ENCODE measurements at places on chromosomes 3 and 15. TPM values are rescaled to one million over a fixed set of nuclear protein-coding genes. Genes with fewer than 3 reads are reported as not detected.
A peak's percentile ranks its signal among the peaks of the same experiment; 100 is the strongest.

DNA sequence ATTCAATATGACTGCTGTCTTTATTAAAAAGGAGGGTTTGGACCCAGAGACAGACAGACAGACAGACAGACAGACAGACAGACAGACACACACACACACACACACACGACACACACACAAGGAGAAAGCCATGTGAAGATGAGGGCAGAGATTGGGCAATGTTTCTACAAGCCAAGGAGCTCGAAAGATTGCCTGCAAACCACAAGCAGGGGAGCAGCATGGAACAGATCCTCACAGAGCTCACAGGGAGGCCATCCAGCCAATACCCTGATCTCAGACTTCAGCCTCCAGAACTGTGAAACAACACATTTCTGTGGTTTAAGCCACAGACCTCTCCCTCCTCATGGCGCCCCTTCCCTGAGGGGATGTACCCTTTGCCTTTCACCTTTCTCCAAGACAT lies 35.8 kb upstream of the ABHD2 start:
- DNase-seq, result no peak

DNA sequence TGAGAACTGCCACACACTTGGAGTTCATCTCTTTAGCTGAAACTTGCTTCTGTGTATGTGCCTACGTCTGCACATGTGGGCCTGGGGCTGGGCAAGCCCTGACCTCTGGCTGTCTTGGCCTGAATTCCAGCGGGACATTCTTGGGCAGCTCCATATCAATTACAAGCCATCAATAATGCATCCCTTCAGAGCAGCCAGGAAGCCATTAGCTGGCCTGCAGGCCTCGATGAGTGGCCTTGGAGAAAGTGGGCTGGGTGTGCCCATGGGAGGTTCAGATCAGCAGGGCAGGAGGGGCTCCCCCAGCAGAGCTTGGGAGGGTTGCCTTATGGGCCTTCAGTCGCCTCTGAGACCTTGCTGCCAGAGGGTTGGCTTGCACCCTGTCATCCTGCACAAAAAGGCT lies 124.1 kb downstream of the ETFA start:
- no peak for DNase-seq

DNA sequence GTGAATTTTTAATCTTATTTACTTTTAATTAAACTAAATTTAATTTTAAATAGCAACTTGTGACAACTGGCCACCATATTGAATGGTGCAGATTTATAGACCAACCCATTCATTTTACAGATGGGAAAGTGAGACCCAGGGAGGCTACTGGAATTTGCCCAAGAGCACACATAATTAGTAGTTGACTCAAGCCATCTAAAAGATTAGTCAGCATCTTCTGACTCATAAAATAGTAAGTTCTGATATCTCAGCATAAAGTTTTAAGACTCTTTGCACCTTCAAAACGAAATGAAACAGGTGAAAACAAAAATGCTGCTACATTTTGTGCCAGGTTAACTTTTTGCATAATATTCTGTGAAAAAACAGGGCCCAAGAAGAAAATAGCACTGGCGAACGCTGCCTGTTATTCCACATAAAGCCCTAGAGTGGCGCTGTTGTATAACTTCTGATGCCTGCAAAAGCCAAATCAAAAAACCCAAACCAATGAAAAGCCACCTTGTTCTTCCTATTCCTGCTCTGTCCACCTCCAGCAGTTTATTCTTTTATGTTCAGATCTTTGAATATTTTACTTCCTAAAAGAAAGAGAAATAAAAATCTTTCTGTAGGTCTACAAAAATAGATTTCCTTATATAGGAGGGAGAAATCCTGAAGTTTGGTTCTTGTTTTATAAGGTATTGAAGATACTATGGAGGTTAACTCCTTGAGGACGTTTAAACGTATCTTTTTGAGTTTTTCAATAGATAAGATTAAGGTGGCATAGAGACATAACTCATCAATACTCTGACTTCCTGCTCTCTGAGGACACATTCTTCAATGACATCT lies 62.8 kb downstream of the OTOL1 start:
- no peak for DNase-seq

TMEM43 gene
- total RNA-seq, result 76.5 TPM

CYP8B1 gene
- not detected for total RNA-seq

DNA sequence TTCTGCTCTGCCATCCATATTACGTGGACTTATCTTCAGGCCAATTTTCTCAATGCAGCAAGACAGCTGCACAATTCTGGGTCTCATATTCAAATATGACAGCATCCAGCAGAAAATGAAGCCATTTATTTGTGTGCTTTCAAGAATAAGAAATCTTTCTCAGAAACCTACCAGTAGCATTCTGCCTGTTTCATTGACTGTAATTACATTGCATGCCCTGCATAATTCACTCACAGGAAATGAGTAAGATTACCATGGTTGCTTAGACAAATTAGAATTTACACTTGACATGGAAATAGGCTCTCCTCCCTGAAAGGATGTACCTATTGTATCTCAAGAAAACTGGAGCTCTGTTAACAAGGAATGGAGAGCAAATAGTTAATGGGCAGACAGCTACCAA lies 346.6 kb upstream of the DCBLD2 start:
- DNase-seq, result no peak

DNA sequence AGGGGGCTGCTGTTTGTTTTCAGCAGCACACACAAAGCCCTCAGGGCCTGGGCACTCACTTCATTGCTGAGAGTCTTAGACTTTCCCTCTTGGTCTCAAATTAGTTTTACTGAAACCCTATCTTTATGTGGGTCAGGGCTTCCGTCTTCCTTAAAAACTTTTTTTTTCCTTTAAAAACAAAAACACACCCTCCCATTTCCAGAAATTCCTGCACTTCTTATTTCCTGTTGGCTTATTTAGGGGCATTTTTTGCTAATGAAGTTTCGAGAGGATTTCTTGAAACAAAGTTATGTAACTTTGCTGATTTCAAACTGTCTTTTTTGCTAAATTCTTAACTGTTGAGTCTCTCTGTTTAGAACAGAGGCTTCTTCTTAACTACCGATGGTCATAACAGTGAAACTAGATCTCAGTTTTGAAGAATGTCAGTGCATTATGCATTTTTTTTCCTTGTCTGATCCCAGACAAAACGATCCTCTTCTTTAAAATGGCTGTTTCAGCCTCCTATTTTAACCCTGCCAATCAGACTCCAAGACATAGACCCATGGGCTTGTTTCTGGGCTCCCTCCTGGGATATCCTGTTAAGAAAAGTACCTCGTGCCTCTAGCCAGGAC lies 23.3 kb downstream of the ANAPC13 start:
- DNase-seq, result peak; percentile 40

DNA sequence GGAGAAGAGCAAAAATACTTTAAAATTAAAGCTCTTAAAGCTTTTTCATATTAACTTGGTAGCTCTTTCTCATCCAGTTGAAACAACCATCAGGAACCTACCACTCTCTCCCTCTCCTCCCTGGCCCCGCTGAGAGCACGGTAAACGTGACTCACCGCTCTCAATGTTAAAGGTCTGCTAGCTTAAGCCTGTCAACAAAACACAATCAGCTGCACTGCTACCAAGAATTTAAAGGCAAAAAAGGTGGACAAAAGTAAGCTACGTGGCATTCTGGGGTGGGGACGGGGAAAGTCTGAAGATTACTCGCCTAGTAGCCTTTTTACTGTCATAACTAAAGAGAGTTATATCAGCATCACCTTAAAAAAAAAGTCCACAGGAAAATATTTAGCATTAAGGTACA lies 8.4 kb upstream of the GP5 start:
- no peak for DNase-seq

- no peak for DNase-seq
Observed at GRCh38 chr3:121096953-121097352, 188.9 kb downstream of the STXBP5L start.

DNA sequence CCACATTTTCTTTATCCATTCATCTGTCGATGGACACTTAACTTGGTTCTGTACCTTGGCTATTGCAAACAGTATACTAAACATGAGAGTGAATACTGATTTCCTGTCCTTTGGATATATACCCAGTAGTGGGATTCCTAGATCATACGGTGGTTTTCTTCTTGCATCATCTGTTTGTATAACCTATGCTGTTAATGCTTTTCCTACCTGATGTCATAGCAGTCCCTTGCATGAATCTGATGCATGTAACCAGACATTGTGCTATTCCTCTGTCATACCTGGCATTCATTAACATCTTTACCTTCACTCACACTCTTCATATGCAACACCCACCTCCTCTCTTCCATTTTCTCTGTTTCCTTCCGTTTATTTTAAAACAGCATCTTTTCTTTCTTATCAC lies 185.2 kb downstream of the KLHL25 start:
- DNase-seq, result no peak

IFT122 gene
- total RNA-seq, result 23.2 TPM
